ENCODE measurements at places on chromosomes 6 and 20. TPM values are rescaled to one million over a fixed set of nuclear protein-coding genes. Genes with fewer than 3 reads are reported as not detected.

The MUC21 gene
- not detected for total RNA-seq

The CST2 gene
- not detected for total RNA-seq

The ECT2L gene
- not detected for total RNA-seq

The DAAM2 gene
- total RNA-seq: 3.1 TPM

The NEURL2 gene
- total RNA-seq: 6.1 TPM

The C20orf202 gene
- 0.22 TPM for total RNA-seq

The PMEPA1 gene
- 29.8 TPM for total RNA-seq

The SERAC1 gene
- 12.5 TPM for total RNA-seq

The RIPOR2 gene
- total RNA-seq: 13.5 TPM

The BMP7 gene
- 40.7 TPM for total RNA-seq

The MPC1 gene
- total RNA-seq: 9.6 TPM

The ANKRD6 gene
- total RNA-seq: 12.6 TPM

The TSHZ2 gene
- 0.23 TPM for total RNA-seq

The COX4I2 gene
- not detected for total RNA-seq

The BPIFB4 gene
- not detected for total RNA-seq

The GRIK2 gene
- 6.0 TPM for total RNA-seq

The SLC12A5 gene
- total RNA-seq: 6.6 TPM

The WFDC13 gene
- total RNA-seq: not detected

The OOEP gene
- 0.87 TPM for total RNA-seq

The MUCL3 gene
- total RNA-seq: 0.21 TPM

The GPLD1 gene
- 8.4 TPM for total RNA-seq

The TSPO2 gene
- not detected for total RNA-seq

The KIZ gene
- 39.6 TPM for total RNA-seq

All from WTC11 (cell line).